WERI-Rb-1 (cell line): ENCODE measurements at places on chromosomes 7 and 10.

- no peak for DNase-seq
Observed at GRCh38 chr7:41051535-41051934, 651.4 kb downstream of the INHBA start.

GRCh38 chr7:73738220-73738611 lies 386 bp downstream of the ABHD11 start:
- DNase-seq = peak; percentile 59

DNA sequence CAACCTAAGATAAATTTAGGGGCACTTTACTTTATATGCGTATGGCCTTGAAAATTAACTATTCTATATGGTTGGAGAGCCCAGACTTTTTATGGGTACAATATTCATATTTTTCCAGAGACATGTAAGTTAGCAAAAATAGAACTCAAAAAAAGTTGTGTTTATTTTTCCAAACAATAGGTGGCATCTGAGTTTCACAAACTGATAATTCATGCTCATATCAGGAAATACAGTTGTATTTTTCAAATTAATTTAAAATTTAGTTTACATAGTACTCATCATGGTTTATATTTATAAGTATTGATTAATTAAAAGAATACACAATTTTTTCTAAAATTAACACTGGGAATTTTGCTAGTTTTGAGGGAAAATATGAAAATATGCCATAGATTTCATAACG lies 34.6 kb downstream of the ANKRD7 start:
- DNase-seq = no peak

DNA sequence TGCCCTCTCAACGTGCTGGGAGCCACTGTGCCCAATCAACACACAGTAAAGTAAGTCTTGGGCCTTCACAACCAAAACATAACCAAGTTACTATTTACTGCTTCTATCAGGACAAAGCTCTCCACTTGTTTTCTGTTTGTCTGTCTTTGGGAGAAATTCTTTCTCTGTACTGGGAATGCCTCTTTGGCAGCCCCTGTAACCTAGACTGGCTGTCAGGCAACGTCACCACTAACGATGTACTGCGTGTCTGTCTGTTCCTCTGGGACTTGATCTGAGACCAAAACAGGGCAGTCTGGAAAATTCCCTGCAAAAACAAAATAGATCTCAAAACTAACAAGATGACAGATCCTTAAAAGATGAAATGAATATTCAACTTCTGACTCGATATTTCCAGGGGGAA lies 113.0 kb downstream of the SMURF1 start:
- DNase-seq = no peak

GRCh38 chr10:60032723-60033122 lies 126.4 kb upstream of the CCDC6 start:
- DNase-seq = peak; percentile 53

DNA sequence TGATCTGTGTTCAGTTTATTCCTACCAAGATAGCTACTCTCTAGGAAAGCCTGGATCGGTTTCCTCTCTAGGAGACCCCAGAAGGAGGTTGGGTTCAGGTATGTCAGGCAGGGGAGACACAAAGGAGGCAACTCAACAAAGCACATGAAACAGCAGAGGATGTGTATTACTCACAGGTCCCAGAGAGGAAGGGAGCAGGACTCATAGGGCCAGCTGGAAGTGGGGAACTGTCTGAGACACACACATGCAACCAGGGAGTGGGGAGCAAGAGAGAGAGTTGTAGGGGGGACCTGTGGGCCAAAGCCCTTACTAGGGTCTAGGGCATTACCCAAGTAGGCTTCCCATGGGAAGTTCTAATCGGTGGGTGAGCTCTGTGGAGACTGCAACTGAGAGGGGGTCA lies 10.2 kb upstream of the NRP1 start:
- no peak for DNase-seq

DNA sequence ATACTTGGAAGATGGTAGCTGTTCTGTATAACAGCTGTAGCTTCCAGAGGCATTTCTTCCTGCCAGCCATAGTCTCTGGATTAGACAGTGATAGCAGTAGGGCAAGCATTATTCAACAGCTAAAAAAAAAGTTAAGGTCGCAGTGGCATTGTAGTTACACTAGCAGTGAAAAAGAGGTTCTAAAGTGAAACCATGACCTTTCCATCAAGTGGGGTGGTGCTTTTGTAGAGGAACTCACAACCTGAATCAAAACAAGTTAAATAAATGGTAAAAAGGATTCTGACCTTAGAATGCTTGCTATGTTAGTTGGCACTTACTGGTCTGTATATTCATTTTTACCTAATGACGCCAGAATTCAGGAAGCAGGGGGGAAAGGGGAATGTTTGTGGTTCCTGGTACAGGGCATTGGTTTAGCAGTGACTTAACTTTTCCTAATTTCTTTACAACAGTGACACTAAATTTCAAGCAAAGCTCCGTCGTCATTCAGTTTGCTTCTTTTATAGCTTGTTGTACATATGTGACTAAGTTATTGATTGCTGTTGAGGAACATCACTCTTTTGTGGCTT lies 55.0 kb downstream of the GBF1 start:
- no peak for DNase-seq

DNA sequence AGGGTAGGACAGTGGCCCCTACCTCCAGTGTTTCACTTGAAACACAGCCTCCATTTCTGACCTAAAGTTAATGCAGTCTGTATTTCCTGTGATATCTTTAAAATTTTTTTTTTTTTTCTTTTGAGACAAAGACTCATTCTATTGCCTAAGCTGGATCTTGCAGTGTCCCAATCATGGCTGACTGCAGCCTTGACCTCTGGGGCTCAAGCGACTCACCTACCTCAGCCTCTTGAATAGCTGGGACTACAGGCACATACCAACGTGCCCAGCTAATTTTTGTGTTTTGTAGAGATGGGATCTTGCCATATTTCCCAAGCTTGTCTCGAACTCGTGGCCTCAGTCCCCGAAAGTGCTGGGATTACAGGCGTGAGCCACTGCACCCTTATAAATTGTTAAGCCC lies 16.7 kb upstream of the MGAM2 start:
- DNase-seq = no peak

DNA sequence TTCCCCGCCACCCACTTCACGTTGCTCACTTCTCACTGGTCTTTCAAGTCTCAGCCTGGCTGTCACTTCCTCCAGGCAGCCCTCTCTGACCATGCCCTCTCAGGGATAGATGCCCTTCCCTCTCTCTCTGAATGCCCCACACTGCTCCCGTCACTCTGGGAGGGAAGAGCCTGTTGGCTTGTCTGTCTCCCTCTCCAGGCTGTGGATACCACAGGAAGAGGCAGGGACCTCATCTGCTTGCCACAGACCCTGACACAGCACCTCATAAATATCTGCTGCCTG lies 93.1 kb downstream of the OAT start:
- no peak for DNase-seq

DNA sequence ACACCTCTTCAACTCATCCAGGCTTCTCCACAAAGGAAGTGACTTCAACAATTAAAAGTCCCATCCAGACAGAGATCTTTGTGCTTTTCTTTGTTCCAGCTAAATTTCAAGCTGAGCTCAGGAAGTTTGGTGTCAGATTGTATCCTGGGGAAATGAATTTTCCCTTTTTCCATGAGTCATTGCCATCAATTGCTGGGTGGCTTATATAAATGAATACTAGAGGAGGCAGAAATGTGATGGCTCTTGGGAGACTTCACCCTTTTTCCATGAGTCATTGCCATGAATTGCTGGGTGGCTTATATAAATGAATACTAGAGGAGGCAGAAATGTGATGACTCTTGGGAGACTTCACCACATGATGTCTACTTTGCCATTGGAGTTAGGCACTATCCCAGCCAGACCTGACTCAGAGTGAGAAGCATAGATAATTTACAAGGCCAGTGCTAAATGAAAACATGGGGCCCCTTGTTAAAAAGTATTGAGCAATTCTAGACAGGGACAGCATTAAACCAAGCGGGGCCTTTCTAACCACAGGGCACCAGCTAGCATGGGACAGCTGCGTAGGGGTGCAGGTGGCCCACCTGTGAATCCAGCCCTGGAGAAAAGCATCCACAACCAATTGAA lies 339.2 kb upstream of the PODXL start:
- DNase-seq = no peak

DNA sequence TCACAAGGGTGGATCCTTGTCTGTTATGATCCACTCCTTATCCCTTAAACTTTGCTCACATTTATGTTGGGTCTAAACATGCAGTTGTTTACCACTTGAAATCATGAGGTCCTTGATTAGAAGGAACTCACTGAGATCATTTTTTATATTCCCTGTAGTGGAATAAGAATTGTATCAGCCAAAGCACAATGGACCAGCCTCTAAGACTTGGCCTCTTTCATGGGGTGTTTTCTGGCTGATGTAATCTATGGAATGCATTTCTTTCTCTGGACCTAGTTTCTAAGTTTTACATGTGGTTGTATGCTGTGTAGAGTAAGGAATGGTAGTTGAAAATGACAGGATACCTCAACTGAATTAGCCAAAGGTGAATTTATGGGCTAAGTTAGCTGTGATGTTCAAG lies 376.6 kb downstream of the SORCS3 start:
- no peak for DNase-seq

- no peak for DNase-seq
Observed at GRCh38 chr10:49726593-49726992, 35.5 kb downstream of the OGDHL start.

DNA sequence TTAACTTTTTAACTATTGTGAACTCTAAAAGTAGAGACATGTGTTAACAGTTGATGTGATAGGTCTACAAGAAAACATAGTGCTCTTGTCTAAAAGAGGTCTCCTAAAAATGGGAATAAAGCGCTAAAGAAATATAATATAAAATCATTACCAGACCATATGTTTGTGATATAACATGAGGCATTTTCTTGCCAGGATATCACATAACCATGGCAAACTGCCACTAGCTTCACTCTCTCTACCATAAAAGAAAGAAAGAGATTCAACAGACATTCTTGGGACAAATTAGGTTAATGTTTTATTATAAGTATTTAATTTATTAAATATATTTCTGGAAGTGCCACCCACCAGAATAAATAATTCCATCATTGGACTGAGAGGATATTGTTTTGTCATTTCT lies 115.0 kb downstream of the TMEM26 start:
- no peak for DNase-seq

- DNase-seq = no peak
Observed at GRCh38 chr10:14560791-14561765, 213.6 kb downstream of the FAM107B start.

DNA sequence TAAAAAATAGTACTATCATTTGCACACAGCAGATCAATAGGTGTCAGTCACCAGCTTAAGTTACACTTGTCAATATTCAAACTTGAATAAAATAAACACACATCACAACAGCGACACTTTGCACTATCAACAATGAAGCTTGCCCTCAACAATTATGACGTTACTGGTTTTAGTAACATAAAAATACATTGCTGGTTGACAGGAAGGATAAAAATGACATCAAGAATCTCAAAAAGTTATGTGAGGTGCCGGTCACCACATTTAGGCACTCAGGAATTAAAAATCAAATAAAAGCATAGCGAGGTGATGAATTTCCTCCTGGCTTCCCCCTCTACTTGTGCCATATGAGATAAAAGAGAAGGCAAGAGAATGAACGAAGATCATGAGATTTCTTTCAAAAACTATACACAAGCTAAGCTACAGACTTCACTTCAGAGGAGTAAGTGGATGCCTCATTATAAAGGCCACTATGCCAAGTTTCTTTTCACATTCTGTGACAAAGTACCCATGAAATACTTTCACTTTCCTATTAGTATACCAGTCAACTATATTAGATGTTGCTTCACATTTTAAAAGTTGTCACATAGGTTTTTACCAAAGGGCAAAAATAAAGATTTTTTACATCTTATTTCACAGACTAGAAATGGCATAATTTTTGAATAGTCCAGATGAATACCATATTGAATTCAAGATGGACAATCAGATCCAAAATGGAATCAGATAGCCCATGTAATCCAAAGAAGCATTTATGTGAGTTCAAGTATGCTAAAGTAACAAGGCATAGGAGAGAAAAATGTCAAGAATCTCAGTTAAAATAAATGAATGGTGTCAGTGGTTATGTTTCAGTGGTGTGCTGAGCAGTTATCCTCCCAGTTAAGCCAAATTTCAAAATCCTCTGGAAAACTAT lies 3.6 kb downstream of the CCDC71L start:
- no peak for DNase-seq

DNA sequence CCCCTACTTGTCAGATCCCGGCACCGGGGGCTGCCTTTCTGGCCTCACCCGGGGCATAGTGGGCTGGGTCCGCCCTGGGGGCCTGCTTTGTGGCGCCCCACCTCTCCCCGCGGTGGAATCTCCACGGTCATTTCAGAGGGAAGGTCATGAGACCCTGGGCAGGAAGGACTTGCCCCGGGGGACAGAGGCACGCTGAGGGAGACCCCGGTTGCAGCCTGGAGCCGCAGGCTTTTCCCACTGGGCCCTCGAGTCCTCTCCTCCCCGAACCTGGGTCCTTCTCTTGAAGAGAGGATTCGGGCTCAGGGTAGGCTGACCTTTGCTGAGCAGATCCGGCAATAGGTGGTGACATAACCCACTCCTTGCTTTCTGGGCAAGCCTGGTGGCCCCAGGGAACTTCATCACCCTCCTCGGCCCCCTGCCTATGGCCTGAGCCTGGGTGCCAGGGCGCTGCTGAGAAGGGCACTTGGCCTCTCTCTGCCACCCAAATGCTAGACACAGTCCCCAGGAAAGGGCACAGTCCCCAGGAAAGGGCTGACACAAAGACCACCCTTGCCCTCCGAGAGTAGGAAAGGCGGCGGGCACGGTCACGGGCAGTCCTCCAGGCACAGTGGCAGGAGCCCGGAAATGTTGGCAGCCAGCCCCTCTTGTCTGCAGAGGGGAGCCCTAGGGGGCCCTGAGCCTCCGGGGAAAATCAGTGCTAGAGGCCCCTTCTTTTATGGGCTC lies 36.2 kb downstream of the FKBP6 start:
- DNase-seq = no peak

GRCh38 chr10:16811292-16811691 lies 5.9 kb downstream of the RSU1 start:
- no peak for DNase-seq

DNA sequence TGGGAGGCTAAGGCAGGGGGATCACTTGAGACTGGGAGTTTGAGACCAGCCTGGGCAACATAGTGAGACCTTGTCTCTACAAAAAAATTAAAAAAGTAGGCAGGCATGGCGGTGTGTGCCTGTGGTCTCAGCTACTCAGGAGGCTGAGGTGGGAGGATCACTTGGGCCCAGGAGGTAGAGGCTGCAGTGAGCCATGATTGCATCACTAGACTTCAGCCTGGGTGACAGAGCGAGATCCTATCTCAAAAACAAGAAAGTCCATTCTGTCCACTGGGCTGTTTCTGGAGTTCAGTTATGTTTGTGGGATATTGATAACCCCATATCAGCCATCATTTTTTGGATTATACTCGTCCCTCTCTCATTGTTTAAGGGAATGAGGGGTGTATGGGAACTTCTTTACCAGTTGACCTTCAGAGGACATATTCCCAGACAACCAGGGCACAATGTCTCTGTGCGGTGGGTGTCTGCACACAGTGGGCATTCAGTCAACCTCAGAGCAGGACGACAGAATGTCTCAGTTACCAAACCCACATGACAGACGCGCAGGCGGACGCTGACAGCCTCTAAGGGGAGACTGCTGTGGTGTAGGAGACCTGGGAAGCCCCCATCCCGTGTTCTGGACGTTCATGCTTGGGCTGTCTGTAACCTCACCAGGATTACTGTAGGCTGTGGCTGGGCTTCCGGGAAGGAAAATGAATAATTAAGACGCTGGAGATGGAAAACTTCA lies 69.4 kb downstream of the CARD11 start:
- DNase-seq = no peak
